ENCODE measurements at places on chromosomes 1 and 21.

- DNase-seq: no peak
Observed at GRCh38 chr1:62613325-62613727, 16.0 kb downstream of the ANGPTL3 start.

- DNase-seq: no peak
Observed at GRCh38 chr21:17390569-17390968, 122.3 kb upstream of the CXADR start.

DNA sequence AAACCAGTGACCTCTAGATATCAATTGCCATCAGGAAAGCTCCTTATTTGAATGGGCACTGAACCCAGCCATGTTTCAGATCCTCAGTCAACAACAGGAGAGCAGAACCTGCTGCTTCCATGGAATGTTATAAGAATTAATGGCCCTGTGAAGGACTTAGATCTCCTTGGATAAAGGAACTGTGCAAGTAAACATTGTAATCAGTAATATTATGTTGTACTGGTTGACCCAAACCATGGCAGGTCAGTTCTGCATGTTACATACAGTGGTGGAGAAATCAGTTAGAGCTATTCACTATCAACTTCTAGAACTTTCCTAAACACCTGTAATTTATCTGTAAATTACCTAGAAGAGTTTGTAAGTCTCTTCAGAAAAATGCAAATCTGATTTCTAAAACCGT, 11.2 kb upstream of the CLDN8 start:
- no peak for DNase-seq

GRCh38 chr1:73623946-73624345, 574.0 kb downstream of the LRRIQ3 start:
- no peak for DNase-seq
